ENCODE measurements at places on chromosomes 13 and 19.

- DNase-seq, result no peak
Measured at GRCh38 chr19:30172613-30173242, 199.5 kb upstream of the ZNF536 start.

DNA sequence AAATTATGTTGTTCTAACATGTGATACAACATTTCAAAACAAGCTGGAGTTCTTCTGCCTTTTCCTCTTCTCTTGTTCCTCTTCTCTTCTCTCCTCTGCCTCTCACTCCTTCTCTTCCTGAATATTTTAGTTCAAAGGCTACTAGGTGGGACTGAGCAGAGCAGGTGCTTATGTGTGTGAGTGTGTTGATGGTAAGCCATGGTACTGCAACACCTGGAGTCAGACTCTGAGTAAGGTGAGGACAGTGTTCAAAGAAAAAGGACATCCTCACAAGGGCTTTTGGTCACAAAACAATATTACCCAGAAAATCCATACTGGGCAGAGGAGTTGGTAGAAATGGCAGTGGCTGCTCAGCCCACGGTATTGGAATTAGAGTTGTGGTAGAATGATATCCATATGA is 1188.7 kb downstream of the SLITRK1 start:
- DNase-seq, result no peak

GRCh38 chr13:50152655-50153309 is 137.5 kb downstream of the KCNRG start:
- no peak for DNase-seq

- DNase-seq, result no peak
Measured at GRCh38 chr13:79540504-79540903, 59.5 kb downstream of the NDFIP2 start.

DNA sequence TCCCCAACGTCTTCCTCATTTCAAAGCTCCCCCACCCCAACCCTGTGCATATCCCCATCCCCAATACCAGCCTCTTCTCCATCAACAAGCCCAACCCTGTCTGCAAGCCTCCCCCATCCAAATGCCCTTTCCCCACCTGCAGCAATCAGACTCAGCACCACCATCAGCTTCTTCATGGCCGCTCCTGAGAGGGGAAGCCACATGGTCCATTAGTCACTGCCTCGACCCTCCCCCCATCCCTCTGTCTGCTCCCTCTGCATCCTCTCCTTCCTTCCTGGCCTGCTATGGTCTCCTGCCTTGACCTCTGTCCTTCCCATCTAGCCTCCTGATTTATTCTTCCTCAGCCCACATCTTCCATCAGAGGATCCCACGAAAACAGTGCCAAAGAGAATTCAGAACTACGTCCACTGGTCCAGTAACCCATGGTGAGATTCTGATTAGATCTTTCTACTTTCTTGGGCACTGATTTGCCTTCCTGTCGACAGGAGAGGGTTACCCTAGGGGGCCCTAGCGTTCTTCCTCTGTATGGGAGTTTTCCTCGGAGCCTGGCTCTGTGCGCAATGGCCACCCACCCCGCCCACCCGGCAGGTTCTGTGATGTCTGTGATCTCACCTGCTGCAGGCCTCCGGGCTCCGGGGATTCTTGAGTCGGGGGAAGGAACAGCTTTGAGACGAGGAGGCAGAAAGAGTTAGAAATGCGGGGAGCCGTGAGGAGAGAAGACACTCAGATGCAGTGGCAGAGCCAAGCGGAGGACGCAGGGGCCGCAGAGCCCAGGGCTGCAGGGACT is 1.3 kb downstream of the KLK6 start:
- no peak for DNase-seq

GRCh38 chr19:45079911-45080370 is 881 bp downstream of the GEMIN7 start:
- no peak for DNase-seq

Measured in T-cell (primary cell).